ENCODE measurements at places on chromosomes 13 and 19.

- no peak for DNase-seq
Measured at GRCh38 chr13:34076943-34077703, 259.2 kb downstream of the RFC3 start.

GRCh38 chr13:61880578-61881283 lies 465.1 kb upstream of the PCDH20 start:
- DNase-seq, result no peak

DNA sequence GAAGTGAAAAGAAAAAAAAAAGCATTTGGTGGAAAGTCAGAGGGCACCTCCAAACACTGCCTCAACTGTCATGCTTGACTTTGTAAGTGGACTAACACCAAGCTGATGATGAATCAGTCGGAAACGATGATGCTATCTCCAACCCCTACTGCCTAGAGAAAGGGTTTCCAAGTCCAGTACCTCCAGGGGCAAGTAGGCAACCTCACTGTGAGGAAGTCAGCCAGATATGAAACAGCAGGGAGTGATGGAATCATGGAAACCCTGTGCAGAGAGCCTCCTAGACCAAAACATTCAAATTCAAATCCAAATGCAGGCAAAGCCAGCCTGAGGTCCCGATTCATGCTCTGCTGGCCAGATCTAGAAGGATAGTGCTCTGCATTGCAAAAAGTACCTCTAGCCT lies 100.9 kb upstream of the SERP2 start:
- DNase-seq, result no peak

DNA sequence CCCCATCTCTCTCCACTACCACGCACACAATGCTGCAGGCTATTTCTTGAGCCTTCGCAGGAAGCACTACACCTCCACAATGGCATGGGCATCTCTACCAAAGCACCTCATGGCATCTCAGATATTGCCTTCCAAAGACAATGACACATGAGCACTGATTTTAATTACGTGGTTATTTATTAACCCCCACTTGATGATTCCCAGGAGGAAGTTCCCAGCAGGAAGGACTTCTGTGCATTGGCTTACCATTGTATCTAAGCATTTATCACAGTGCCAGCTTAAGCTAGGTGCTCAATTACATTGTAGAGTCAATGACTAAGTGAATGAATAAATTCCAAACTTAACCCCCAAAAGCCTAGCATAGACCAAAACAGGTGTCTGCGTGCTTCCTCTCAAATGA lies 101.4 kb downstream of the ABCC4 start:
- no peak for DNase-seq

GRCh38 chr19:28234637-28235036 lies 978.3 kb downstream of the UQCRFS1 start:
- no peak for DNase-seq

GRCh38 chr13:91659256-91660075 lies 261.0 kb downstream of the GPC5 start:
- DNase-seq, result no peak

- DNase-seq, result no peak
Measured at GRCh38 chr19:2021453-2022140, 6.1 kb upstream of the BTBD2 start.

DNA sequence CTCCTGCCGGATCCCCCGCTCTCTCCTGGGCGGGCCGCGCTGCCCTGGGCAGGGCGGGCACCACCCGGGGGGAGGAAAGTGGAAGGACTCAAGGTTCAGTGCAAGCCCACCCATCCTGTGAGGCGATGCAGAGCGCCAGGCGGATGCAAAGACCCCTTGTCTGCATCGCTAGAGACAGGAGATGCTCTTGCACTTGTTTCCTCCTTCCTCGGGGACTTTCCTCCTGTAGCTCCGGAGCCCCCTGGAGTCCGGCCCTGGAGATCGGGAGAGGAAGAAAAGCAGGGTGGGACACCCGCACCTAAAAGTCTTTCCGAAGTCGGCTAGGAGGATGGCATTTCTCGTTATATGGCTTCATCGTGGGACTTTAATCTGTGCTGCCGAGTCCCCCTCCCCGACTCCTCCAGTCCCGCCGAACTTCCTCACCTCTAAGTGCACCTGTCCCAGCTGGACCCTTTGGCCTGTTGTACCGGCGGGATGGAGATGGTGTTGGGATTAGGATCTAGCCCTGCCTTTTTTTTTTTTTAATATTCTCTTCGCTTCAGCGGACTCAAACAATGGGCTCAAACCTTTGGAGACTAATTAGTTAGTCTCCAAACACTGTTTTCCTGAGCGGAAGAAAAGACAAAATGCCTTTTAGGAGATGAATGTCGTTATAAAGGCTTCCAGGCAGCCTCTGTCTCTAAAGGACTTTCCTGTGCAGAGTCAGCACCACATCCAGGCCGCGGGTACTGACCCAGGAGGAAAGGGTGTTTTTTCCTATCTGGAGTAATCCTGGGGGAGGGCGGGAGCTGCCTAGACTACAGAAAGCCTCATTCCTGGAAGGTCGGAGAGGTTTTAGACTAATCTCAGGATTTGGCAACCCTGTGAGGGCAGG lies 725 bp downstream of the FAM124A start:
- no peak for DNase-seq

DNA sequence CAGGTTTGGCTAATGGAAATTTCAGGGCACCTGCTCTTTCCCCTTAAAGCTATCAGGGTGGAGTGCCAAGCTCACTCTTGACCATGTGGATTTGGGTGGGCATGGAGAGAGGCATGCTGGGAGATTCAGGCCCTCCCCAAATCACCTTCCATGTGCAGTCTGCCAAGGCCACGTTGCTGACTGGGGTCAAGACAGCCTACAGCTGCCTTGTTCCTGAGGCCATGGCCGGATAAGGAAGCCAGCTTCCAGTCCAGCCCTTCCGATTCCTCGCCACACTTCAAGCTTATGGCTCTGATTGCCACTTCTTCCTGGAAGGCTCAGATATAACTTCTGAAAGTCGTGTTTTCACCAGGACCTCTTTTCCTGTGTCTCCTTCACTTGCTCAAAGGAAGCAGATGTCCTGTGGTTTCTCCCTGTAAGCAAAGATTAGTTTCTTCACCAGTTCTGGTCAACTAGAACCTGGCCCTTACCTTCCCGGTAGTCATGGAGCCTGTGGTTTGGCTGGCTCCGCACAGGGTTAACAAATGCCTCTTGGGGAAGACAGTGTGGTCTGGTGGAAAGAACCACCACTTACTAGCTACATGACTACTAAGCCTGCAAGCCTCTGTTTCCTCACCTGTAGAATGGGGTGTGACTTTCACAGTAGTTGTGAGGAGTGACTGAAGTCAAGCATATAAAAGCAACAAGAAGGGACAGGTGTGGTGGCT lies 16.1 kb upstream of the TPT1 start:
- DNase-seq, result no peak

- DNase-seq, result peak; percentile 3
Measured at GRCh38 chr19:33740811-33741396, 55.8 kb upstream of the KCTD15 start.

DNA sequence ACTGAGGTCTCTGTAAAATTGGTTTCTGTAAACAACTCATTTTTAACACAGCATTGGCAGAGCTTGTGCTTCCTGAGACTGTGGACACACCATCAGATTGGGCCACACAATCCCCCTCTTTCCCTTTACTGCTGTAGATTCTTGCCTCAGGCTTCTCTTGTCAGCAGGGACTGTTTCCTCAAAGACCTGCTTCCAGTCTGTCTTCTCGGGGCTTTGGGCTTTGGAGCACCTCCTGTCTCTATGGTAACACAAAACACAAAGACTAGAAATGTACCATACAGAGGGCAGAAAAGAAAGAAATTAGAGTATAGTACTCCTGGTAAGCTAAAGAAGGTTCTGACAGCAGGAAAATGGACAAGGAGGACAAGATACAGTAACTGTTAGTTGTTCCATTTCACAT lies 484.5 kb downstream of the DIAPH3 start:
- no peak for DNase-seq

GRCh38 chr19:33731881-33732280 lies 64.8 kb upstream of the KCTD15 start:
- DNase-seq, result no peak
